ENCODE measurements at places on chromosomes 4 and X.

DNA sequence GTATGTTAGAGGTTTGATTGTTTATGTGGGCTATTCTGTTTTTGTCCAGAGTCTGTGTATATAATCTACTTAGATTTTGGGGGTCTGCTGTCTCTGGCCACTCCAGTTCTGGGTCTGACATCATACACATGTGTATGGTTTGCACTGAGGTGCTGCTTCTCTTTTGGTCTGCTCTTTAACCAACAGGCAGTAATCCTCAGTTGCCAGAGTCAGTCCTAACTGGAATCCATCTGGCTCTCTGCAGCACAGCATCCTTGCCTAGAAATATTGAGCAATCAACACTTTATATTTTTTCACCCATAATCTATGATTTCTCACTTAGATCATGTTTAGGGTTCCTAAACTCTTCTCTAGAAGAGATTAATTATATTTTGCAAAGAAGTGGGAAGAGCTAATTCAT is 98.3 kb upstream of the SFRP2 start:
- no peak for DNase-seq

GRCh38 chrX:153440556-153441135 is 5.2 kb downstream of the TREX2 start:
- DNase-seq = no peak

DNA sequence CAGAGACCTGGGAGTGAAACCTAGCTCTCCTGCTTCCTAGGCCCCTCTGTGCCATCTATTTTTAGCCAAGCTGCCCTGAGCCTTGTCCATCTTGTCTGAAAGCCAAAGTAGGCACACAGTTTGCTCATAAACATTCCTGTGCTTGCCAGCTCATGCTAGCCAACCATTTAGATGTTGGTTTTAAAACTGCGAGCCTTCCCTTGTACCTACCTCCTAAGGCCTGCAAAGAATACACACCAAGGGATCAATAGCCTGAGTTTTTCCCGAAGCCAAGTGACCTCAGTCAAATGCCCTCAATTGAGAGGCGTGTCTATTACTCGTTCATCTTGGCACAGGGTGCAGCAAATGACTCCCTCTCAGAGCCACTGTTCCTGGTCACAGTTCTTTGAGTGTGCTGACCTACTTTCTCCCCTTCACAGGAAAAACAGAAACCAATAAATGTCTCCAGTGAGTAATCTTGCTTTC is 48.5 kb downstream of the ZCCHC12 start:
- no peak for DNase-seq

DNA sequence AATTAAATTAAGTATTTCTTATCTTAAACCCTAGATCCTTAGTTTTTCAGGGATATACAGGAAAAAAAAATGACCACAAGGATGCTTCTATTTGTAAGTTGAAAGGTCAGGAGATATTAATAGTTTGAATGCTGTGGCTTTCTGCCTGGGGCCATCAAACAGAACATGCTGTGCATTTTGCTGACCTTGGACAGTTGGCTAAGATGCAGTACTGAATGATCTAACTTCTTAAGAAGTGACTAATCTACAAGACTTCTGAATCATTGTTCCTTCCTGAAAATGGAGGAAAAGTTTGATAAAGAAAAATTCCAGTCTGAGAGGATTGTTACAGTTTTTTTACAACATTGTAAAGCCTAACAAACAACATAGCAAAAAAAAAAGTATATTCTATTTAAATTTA is 237.8 kb upstream of the JADE1 start:
- DNase-seq = no peak

DNA sequence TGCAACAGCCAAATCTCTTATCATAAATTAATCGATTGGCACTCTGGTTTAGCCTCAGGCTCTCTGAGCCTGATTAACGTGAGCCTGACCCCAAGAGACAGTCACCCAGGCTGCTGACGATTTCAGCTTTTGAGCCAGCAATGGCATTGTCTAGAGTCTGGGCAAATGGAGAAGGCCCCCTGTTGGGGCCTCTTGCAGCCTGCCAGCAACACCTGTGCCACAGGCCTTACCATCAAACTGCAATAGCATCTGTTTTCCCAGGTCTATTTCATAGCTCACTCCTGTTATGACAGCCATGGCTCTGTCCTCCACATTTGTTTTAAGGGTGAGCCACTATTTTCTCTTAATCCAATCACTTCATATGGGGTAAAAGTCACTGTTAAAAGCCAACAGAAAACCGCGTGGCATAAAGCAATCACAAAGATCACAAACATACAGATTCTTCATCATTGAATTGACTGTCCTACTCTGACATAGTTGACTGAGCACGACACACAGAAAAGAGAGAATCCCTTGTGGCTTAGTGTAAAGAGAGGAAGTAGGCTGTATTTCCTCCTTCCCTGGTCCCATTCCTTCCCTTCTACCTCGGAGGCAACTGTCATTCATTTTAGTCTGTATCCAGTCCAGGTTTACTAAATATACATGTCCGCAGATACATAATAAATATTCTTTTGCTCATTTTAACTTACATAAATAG is 47.8 kb downstream of the SLC9A7 start:
- DNase-seq = no peak

GRCh38 chr4:163582703-163583102 is 88.2 kb downstream of the TMA16 start:
- no peak for DNase-seq

DNA sequence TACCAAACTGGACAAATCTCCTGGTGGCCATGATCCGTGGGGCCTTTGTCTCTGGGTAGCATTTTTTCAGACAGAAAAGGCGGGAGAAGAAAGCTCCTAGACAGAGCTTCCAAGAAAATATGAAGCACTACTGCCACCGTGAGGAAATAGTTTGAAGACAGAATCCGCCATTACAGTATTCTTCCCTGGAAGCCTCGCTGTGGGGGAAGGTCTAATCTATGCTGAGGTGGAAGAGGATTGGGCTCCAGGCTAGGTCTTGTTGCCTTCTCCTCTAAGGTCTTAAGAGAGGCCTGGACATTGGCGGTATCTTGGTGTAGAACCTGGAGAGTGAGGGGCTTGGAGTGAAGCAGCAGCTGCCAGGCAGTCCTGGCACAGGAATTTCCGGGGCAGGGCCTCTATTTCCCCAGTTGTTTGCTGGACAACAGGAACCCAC is 218.9 kb downstream of the OR13H1 start:
- no peak for DNase-seq

All from HAP-1 (cell line).